CD4-positive, alpha-beta T cell (primary cell): ENCODE measurements at places on chromosomes 7 and 10.

DNA sequence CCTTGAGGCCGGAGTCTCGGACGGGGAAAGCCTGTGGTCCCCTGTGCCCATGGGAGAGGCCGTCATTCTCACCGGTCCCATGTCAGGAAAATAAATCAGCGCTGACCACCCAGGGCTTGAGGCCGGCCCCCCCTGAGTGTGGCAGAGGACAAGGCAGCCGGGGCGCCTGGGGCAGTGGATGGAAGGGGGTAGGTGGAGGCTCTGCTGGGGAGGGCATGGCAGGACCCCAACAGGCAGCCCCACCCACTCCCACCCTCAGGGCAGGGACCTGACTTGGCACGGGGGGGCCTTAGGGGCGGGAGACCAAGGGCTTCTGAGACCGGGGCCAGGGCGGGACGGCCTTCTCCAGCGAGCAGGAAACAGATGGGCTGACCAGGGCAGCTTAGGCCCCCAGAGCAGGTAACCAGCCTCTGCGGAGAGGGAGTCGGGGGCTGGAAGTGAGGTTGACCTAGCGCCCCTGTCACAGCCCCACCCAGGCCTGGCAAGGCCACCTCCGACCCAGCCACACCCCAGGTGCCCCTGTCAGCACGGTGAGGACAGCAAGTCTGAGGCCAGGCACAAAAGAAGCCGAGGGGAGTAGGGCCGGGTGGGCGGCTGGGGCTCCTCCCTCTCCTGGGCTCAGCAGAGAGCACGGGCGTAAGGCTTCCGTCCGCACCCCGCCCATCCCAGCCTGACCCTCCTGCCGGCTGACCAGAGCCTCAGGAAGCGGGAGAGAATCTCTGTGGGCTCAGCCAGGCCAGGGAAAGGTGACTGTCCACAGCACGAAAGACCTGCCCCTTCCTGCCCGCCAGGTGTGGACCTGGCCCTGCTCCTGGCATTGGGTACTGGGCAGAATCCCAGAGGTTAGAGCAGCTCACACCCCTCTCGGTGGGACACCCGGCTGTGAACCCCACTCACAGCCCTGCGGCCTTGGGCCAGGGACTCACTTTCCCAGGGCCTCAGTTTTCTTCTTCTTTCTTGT is 87.4 kb downstream of the FOXL3 start:
- DNase-seq, result no peak

GRCh38 chr7:144588559-144589051 is 185.1 kb upstream of the NOBOX start:
- DNase-seq, result no peak

GRCh38 chr7:22094413-22095342 is 149.0 kb upstream of the CDCA7L start:
- no peak for DNase-seq

GRCh38 chr10:121983852-121984251 is 5.1 kb upstream of the TACC2 start:
- DNase-seq, result no peak

DNA sequence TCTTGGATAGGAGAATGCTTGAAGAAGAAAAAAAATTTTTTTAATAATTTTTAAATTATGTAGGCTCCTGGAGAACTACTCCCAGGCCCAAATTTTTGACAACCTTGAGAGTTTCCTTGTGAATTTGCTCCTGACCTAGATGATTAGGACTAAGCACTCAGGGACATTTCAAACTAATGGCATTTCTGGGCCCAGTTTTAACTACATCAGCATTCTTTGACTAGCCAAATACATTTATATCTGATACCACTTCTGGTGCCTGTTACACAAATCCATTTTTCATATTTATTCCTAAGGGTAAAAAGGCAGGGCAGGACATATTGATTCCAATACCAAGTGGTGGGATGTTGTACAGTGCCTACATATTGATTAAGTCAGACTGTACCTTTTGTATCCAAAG is 60.8 kb upstream of the CC2D2B start:
- no peak for DNase-seq

DNA sequence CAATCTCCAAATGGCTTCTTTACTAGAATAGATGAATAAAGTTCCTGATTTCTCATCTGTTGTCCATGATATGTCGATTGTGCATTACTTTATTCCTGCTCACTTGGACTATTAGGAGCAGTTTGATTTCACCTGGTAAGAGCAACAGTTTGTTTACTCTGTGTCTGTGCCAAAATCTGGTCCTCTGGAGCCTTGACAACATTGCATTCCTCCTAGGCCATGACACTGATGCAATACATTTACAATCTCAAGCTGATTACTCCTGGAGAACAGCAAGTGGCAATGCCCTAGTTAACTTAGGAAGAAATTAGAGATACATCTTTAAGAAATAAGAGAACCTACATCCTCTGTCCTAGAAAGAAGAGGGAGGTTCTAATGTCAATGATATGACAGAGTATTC is 71.8 kb downstream of the SGCE start:
- DNase-seq, result no peak

DNA sequence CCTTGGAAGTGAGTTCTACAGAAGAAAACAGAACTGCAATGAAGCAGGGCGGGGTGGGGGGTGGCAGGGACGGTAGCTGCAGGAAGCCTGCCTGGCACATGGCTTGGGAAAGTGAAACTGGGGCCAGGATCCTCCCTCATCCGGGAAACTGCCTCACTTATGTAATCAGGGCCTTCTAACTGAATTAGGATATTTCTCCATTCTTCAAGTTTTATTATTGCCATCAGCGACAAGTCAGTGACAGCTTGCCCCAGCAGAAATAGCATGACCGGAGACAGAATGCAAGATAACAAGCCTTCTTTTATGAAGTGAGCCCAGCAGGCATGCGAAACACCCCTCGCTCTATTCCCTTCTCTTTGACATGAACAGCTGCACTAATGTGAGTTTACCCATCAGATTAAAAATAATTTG is 77.5 kb upstream of the CACUL1 start:
- no peak for DNase-seq

DNA sequence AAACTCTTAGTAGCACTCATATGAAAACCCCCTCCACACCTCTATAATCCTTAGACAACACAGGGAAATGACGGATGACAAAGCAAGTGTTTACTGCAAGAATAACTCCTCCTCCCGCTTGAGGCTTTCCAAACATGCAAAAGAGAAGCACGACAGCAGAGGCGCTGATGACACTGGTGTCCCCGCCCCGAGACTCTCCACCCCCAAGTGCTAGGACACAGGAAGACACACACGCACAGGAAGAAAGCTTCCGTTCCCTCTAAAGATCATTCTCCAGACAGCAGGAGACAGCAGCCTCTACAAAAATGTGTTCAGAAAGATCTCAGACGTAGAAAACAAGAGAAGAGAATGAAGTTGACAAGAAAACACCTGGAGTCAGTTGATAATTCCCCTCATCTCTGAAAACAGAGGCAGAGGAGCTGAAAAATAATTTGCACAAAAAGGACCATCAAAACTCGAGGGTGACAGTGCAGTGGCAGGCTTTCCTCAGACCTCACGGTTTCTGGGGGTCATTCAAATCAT is 90.2 kb downstream of the DLG5 start:
- peak; percentile 73 for DNase-seq

DNA sequence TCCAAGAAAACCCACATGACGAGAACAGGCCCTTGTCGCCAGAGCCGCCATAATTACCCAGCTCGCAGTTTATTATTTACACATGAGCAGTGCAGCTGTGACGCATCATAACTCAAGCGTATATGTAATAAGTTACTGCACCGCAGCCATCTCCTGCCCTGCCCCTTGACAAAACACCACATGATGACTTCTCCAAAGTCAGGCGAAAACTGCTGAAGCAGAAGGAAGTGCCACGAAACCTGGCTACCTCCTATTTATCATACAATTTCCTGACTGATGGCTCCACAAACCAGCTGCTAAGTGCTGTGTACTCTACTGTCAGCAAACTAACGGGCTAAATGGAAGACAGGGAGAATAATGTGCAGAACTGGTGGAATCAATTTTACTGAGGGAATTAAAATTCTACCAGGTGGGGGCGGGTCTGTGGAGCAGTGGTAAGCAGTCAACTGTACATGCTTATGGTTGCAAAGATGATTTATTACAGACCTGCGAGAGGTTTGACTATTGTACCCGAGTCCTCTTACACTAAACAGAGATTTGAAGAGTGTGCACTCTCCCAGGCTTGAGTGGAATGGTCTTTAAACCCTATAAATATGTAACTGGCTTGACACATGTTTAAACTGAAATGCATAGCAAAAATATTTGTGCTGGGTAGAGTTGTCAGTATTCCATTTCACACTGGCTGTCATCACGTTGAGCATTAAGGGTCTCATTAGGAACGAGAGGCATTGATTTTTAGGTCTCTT is 156.0 kb downstream of the GLI3 start:
- DNase-seq, result no peak

DNA sequence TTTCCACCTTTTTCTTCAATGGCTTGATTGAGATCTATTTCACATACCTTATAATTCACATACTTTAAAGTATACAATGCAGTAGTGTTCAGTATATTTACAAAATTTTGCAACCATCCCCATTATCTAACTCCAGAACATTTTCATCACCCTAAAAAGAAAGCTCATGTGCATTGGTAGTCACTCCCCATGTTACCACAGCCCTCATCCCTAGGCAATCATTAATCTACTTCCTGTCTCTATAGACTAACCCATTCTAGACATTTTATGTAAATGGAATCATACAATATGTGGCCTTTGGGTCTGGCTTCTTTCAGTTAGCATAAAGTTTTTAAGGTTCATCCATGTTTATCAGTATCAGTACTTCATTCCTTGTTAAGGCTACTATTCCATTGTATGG is 214.2 kb downstream of the WDR11 start:
- no peak for DNase-seq

GRCh38 chr7:149254181-149254858 is 7.7 kb upstream of the ZNF783 start:
- DNase-seq, result no peak

DNA sequence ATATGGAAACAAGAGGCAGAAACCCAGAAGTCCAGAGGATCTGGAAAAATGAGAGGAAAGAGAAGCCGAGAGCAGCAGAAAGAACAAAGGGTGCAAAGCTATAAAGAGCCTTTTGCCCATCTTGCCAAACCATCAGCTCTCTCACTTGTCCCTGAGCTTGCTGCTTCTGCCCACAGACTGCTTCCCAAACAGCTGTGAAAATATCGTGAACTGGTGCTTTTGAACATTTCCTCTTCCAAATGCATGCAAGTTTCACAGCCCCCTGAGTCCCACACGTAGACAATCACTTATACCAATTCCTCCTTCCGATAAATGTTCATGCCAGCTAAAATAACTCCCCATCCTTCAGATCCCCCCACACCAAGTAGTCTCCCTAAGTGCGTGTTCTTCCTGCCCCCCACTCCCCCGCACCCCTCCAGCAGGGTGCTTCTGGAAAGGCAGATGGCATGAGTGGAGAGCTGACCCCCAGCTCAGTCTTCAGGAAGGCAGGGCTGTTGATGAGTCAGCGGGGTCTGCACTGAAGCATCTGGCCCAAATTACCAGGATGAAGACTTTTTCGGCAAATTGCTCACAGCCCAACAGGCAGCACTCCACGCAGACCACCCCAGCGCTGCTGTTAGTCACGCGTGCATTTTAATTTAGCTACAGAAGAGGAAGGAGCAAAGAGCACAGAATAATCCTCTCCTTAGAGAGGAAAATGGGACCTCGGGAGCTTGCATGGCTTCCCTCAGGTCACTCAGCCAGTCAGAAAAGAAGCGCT is 76.1 kb upstream of the KCNMA1 start:
- no peak for DNase-seq

- DNase-seq, result no peak
Measured at GRCh38 chr10:33655165-33655815, 320.8 kb upstream of the NRP1 start.

DNA sequence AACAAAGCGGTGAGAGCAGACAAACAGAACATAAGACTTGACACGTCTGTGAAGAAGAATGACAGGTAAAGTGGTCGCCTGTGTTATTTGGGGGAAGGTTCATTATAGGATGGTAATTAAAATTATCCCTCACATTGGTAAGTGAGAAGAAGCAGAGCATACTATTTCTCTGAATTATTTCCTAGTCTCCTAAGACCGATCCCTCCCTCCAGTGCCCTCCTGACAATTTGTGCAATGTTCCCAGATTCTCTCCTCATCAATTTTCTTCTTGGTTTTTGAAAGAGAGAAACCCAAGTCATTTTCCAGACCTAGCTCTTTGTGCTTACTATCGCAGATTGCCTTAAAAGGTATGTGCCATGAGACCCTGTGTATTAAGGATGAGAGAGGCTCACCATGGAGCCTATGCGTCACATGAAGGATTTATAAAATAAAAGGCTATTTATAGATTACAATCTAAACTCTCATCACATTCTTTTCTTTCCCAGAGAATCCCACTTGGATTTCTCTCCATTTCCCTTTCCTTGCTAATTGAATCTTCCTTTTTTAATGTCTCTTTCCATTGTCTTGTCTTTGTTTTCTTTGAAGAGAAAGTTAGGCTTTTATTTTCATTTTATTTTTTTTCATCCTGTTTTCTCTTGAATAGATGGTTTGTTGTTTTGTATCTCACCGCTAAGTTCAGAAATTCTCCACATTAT is 112.0 kb downstream of the PPP1R3A start:
- no peak for DNase-seq

DNA sequence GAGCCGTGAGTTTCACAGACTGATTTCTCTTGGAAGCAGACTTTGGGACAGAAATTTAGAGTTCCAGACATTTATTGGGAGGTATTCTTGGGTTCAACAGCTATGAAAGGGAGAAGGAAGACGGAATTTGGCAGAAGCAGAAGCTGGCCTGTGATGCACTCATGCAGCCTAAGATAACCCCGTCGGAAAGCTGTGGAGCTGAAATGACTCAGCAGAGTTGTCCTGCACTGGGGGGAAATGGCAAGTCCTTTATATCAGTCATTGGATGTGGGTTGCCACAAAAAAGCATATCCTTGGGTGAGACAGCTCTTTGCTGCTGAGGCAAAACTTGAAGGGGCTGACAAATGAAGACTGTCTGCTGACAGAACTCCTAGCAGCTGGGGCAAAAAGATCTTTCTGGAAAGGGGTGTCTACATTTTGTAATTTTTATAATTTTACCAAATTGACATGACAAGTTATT is 11.5 kb upstream of the MICU1 start:
- no peak for DNase-seq

- DNase-seq, result no peak
Measured at GRCh38 chr7:269721-270120, 20.2 kb upstream of the FOXL3 start.

DNA sequence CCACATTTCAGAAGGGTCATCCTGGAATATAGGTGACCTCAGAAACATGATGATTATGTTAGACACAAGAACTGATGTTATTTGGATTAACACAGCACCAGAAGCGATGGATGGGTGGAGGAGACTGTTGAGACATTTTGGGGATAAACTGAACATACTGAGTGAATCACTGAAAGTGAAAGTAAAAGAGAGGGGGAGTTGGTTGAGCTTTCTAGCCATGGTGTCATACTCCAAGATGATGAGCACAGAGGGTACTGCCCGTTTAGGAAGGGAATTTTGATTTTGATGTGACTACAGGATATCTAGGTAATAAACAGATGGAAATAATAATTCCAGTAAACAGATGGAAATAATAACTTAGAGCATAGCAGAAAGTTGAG is 248.0 kb upstream of the NPY start:
- DNase-seq, result no peak

- DNase-seq, result no peak
Measured at GRCh38 chr7:1667566-1668395, 2.3 kb upstream of the ELFN1 start.
